HS-27A (cell line): ENCODE measurements at places on chromosomes 2 and 18.

DNA sequence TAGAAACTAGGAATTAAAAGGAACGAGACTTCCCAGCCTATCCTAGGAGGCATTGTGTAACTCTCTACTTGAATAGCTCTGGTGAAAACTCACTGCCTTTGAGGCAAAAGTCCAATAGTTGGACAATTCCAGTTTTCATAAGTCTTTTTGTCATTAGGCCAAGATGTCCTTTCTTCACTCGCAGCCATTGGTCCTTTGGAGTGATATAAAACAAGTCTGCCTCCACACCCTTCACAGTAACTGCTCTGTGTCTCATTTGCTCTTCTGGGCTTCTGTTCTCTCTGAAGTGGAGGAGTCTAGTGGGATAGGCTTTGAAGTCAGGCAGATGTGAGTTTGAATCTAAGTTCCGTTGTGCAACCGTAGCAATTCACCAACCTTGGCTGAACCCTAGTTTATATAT, 28.2 kb downstream of the ANTXR1 start:
- DNase-seq: no peak

DNA sequence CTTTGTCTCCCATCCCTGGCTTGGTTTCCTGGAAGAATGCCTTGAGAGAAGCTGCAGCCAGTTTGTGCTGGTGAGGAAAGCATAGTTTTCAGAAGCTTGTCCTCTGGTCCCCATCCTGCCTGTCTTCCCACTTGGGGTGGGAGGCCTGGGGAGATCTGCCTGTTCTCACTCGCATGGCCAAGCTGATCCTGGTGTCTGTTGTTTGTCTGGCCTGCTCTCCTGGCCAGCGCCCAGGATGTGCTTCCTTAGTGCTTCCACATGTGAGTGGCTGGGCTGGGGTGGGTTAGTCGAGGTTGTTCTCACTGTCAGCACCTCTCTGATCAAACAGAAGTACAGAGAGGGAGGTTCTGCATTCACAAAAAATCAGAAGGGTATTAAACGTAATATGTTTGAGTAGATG, 49.5 kb downstream of the PTPRM start:
- no peak for DNase-seq

DNA sequence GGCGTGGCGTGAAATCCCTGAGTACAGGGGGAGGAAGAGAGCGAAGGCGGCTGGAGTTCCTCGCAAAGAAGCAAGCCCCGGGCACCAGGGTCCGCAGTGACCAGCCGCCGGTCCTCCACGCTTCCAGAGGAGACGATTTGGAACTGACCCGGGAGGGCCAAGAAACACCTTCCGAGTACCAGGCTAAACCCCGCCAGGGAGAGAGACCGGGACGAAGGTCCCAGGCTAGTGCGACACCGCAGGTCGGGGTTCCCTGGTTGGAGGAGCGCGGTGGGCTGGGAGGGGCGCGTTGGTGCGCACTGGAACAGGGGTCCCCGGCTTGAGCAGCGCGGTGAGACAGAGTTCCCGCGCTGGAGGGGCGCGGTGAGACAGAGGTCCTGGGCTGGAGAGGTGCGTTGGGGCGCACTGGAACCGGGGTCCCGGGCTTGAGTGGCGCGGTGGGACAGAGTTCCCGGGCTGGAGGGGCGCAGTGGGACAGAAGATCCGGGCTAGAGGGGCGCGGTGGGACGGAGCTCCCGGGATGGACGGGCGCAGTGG, 901 bp downstream of the WDFY1 start:
- DNase-seq: no peak

- DNase-seq: peak; percentile 97
These were observed 112.4 kb downstream of the FEZ2 start for GRCh38 chr2:36485521-36485920.

DNA sequence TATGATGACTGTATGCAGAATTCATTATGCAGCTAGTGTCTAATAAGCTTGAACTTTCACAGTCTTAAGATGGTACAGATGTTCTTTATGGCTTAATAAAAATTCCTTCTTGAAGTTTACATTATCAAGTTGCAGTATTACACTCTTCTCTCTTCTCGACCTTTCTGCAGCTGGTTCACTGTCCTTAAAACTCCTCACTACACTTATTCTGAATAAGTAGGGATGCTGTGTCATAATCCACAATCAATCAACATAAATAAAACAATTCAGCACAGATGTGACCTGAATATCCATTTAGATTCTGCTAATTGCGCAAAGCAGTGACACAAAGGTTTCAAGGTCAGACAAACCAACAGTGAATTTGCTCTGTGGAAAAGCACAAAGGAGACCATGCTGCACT, 356.8 kb downstream of the SUCLG1 start:
- no peak for DNase-seq

DNA sequence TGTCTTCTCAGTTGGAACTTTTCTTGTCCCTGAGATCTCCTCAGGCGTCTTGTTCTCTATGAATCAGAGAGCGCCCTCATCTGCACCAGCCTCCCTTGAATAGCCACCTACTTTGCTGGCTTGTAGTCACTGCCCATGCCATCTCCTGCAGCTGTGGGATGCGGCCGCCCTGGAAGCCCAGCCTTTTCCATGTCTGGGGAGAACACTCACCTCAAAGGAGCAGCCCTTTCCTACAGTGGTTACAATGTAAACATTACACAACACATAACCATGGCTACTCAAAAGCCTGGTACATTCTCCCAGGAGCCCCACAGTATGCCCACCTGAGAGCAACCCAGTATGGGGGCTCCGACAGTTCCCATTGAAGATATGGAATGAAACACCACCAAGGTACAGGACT, 351.0 kb downstream of the EN1 start:
- DNase-seq: no peak

- DNase-seq: no peak
These were observed 58.5 kb upstream of the COPS8 start for GRCh38 chr2:237026981-237027711.

GRCh38 chr2:44748-45341, 1.5 kb downstream of the FAM110C start:
- no peak for DNase-seq

GRCh38 chr18:7623681-7624080, 56.6 kb downstream of the PTPRM start:
- no peak for DNase-seq

GRCh38 chr2:8885449-8886201, 48.2 kb upstream of the KIDINS220 start:
- no peak for DNase-seq

DNA sequence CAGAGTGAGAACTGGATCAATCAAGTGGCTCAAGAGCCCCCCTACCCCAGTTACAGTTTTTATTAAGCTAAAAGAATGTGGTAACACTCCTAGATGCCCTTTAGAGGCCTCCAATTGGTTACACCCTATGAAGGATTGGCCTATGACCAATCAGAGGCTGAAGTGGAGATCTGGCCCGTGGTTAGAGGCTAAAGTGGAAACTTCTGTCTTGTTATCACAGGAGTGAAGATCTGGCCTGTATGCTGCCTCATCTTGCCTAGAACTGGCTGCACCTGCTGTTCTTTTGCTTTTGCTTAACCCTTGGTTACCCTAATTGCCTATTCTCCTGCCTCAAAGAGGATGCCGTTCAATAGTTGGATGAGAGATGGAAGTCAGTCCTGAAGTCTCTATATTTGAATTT, 100.1 kb upstream of the MAP2 start:
- no peak for DNase-seq

DNA sequence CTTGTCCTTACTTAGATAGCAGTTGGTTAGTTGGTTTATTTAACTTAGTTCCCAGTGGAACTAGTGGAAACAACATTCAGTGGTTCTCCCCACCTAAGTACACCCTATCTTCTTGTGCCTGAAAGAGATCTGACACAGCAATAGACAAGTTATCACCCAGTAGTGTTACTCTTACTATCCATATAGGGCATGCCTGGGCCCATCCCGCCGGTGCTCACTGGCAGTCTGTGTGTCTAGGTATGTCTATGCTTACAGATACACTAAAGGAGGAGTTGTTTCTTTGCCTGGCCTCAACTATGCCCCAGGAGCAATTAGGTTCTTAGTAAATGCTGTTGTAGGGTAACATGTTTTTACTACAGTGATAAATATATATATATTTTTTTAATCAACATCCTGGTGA, 12.0 kb upstream of the NRP2 start:
- no peak for DNase-seq

GRCh38 chr18:62151068-62151771, 35.6 kb downstream of the PIGN start:
- DNase-seq: no peak

DNA sequence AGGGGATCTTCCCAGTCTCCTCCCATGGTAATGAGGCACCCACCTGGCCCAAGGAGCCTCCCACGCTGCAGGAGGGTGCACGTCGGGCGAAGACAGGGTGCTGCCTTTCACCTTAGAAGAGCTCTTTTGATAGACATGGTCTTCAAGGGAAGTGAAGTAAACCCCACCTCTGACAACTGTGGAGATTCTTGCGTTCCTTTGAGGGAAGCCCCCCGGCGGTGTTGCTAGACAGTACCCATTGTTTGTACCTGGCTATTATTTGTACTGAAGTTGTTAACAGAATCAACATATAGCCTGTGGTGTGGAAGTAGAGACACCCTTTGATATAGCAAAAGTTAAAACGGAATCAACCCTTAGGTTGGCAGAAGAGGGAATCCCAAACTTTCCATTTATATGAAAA, 648.0 kb downstream of the GALR1 start:
- no peak for DNase-seq

DNA sequence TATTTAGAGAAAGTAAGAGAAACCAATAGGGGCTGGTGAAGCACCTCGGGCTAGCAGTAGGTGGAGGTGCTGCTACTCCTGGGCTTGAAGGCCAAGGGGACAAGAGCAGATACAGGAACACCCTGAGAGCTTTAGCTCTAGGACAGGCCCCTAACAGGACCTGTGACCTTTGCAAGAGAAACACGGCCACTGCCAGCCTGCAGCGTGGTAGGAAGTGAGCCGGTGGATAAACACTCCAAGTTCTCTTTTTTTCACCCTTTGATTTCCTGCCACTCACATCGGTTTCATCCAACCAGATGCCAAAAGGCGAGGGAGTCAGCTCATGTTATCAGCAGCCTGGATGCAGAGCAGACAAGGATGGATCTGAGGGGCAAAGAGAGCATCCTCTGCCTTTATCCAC, 66.8 kb upstream of the SPRED2 start:
- DNase-seq: no peak

GRCh38 chr2:132652474-132652873, 17.5 kb downstream of the LYPD1 start:
- no peak for DNase-seq

DNA sequence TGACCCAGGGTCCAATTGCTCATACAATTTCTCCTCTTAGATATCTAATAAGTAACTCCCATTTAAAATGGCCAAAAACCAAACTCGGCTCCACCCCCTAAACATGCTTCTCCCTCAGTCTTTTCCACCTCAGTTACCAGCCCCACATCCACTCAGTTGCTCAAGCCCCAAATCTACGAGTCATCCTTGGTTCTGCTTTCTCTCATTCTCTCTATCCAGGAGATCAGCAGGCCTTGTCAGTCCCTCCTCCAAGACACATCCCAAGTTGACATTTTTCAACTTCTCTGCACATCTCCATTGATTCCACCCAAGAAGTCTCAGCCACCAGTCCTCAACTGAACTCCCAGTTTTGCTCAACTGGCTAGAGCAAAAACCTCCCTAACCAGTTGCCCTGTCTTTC, 40.5 kb upstream of the RTN4 start:
- DNase-seq: no peak

DNA sequence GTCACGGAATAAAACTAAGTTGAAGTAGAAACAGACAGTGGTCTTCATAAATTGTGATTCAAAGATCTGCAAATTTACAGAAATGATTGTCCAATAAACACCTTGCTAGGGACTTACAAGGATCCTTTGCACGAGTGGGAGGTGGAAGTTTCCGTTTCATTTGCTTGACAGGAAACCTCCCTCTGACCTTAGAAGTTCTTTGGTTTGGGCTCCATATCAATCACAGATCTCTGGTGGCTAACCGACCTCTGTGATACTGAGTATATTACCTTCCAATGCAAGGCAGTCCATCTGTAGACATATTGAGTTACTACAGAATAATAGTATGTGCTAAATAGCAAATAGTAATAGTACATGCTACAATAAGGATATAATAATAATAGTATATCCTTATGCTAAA, 33.7 kb upstream of the RNF152 start:
- DNase-seq: no peak

DNA sequence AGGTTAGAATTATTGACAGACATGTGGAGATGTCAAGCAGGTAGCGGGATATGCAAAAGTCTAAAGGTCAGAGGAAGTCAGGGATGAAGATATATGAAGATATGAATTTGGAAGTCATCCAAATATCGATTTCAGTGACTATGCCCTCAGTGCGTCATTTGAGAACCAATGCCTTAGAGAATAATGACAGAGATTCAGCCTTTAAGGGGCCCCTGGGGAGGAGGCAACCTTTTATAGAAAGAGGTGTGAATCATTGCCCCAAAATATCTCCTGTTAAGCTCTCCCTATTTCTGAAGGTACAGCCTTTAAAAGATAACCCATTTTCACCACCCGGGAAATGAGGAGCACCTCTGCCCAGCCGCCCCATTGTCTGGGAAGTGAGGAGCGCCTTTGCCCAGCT, 223.4 kb downstream of the NCKAP5 start:
- no peak for DNase-seq

- DNase-seq: no peak
These were observed 98.0 kb upstream of the NCK2 start for GRCh38 chr2:105646774-105647076.

DNA sequence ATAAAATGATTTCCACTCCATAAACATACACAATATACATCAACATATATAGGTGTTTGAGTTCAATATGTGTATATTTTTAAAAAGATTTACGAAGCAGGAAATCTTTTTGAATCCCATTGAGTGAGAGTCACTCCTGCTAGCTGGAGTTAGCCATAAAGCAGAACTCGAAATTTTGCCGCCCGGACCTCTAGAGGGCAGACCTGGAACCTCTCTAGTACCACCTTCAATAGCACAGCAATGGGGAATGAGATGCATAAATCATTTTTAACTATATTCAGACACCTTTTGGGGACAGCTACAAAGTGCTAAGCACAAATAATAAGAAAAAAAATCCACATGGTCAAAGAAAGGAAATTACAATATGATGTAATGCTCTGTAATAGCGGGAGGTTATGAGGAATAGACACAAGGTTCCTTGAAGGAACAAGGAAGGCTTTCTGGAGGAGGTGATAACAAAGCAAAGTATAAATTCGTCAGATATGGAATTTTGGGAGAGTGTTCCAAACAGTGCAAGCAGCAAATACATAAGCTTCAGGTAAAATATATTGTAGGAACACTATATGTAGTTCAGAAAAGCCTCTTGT, 533.4 kb downstream of the ERBB4 start:
- no peak for DNase-seq

- peak; percentile 74 for DNase-seq
These were observed 1.2 kb downstream of the SEMA4C start for GRCh38 chr2:96868555-96869280.

DNA sequence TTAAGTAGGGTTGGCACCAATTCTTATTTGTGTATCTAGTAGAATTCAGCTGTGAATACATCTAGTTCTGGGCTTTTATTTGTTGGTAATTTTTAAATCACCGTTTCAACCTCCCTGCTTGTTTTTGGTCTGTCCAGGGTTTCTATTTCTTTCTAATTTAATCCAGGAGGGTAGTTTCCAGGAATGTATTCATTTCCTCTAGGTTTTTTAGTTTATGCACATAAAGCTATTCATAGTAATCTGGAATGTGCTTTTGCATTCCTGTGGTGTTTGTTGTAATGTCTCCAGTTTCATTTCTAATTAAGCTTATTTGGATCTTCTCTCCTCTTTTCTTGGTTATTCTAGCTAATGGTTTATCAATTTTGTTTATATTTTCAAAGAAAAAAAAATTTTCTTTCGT, 1361.8 kb upstream of the DDX18 start:
- no peak for DNase-seq
